ENCODE measurements at places on chromosomes 5 and 9. TPM values are rescaled to one million over a fixed set of nuclear protein-coding genes. Genes with fewer than 3 reads are reported as not detected.

DNA sequence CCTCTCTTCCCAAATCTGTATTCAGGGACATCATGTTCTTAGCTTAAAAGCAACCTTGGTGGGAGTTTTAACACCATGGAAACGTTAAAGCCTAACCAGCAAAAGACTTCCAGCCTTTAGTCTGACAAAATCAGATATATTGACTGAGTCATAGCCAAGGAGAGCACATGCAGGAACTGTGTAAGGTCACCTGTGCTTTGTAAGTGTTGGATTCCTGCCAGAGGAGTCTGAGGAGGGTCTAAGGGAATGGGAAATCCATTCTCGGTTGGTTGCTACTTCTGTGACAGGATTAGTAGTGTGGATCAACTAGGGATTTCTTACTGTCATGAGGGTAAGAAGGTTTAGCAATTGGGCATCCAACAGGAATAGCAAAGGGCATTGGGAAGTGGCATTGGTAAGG lies 142.0 kb upstream of the CHD1 start:
- no peaks in the 10 kb centered on the region for H3K4me1 ChIP-seq
- DNase-seq: no peak
- no peaks in the 10 kb centered on the region for H3K36me3 ChIP-seq
- H3K4me3 ChIP-seq: no peak overlapping the region
- no peaks in the 10 kb centered on the region for H3K27me3 ChIP-seq

DNA sequence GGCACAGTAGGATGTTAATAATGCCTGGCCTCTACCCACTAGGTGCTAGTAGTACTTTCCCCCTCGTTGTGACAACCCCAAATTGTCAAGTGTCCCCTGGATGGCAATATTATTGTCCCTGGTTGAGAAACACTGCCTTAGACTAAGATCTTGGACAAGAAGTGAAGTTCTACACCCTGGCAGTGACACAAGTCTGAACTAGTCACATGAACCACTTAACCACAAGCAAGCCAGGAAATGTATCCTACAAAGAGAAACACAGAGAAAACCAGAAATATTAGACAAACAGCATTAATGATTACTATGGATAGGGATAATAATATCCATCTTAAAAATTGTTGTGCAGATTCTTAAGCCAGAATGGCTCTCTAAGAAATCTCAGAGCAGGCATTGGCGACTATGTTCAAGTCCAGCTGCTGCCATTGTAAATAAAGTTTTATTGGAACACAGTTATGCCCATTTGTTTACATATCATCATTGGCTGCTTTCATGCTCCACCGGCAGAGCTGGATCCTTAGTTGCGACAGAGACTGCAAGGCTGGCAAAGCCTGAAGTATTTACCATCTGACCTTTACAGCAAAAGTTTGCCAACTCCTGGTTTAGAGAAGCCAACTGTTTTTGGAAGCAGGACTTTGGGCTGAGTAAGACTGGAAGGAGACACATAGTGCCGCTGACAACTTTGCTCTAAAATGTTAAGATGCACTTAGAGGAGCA lies 80.8 kb downstream of the NTRK2 start:
- H3K36me3 ChIP-seq: no peaks in the 10 kb centered on the region
- no peak overlapping the region for H3K4me3 ChIP-seq
- H3K4me1 ChIP-seq: peaks cover 33% of the 10 kb centered on the region
- no peak for DNase-seq

GRCh38 chr9:76370396-76371023 lies 23.7 kb downstream of the RFK start:
- H3K27me3 ChIP-seq: no peaks in the 10 kb centered on the region
- no peak overlapping the region for H3K4me3 ChIP-seq
- no peaks in the 10 kb centered on the region for H3K36me3 ChIP-seq
- no peak for DNase-seq
- no peaks in the 10 kb centered on the region for H3K4me1 ChIP-seq

- H3K27ac ChIP-seq: no peak overlapping the region
- no peak overlapping the region for H3K4me3 ChIP-seq
- no peaks in the 10 kb centered on the region for H3K27me3 ChIP-seq
- no peaks in the 10 kb centered on the region for H3K4me1 ChIP-seq
- H3K36me3 ChIP-seq: no peaks in the 10 kb centered on the region
Measured at GRCh38 chr5:139155333-139155732, 42.8 kb downstream of the SIL1 start.

The PCAT7 gene
- total RNA-seq: not detected

All from CD4-positive, alpha-beta memory T cell (primary cell).